ENCODE measurements at places on chromosomes 2 and 18. TPM values are rescaled to one million over a fixed set of nuclear protein-coding genes. Genes with fewer than 3 reads are reported as not detected.

Gene REG1A
- not detected for total RNA-seq

Gene FOXD4L1
- 0.17 TPM for total RNA-seq

GRCh38 chr2:235311044-235311443 is 182.8 kb upstream of the AGAP1 start:
- no peaks in the 10 kb centered on the region for H3K36me3 ChIP-seq
- peaks cover 5% of the 10 kb centered on the region for H3K27me3 ChIP-seq
- H3K27ac ChIP-seq: no peak overlapping the region

Gene MSGN1
- 0.42 TPM for total RNA-seq

Gene C1QL2
- total RNA-seq: not detected

Gene RGPD5
- total RNA-seq: 75.9 TPM

Gene APCDD1
- total RNA-seq: 0.15 TPM

GRCh38 chr2:80700961-80701360 is 396.4 kb upstream of the LRRTM1 start:
- no peak overlapping the region for H3K27ac ChIP-seq
- H3K4me3 ChIP-seq: no peak overlapping the region
- no peaks in the 10 kb centered on the region for H3K27me3 ChIP-seq
- no peaks in the 10 kb centered on the region for H3K4me1 ChIP-seq
- no peak for DNase-seq
- H3K36me3 ChIP-seq: no peaks in the 10 kb centered on the region

Gene UNC50
- 35.3 TPM for total RNA-seq

DNA sequence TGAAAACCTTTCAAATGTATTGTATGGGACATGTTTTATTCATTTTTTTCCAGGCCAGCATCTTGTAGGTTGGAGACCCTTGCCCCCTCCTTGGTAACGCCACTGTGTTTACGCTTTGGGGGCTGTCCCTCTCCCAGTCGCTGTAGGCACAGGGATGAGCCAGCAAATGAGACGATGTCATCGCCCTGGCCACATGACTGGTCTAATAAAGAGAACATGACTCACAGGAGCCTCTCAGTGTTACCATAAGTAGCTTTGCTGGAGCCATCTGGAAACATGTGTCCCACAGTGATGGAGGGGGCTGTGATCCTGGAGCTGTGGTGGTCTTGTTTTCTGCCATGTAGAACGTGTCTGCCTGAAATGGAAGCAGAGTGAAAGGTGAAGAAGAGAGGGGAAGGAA is 78.9 kb downstream of the CD8B2 start:
- DNase-seq: no peak
- H3K4me1 ChIP-seq: no peaks in the 10 kb centered on the region
- H3K27ac ChIP-seq: no peak overlapping the region
- H3K4me3 ChIP-seq: no peak overlapping the region
- H3K36me3 ChIP-seq: no peaks in the 10 kb centered on the region
- H3K27me3 ChIP-seq: peaks cover 6% of the 10 kb centered on the region

Gene GKN1
- not detected for total RNA-seq

DNA sequence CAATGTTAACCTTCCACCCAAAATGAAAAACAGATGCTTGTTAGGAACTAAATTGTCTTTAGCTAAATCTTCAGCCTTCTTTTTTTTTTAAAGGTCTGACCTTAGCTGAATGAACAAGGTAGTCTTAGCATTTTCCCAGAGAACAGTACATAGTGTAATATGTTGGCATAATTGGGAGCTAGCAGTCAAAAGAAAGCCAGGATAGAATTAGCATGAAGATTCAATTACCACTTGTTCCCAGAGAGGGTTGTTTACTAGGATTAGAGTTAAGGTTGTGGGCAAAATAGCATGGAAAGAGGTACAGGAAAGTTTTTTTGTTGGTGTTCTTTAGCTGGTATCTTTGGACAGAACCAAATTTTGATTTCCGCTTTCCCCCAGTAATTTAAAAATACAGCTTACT is 6.9 kb downstream of the CDH20 start:
- H3K4me3 ChIP-seq: no peak overlapping the region
- H3K27me3 ChIP-seq: peaks cover 16% of the 10 kb centered on the region
- no peak overlapping the region for H3K27ac ChIP-seq
- H3K4me1 ChIP-seq: no peaks in the 10 kb centered on the region

- H3K27me3 ChIP-seq: no peaks in the 10 kb centered on the region
- H3K4me1 ChIP-seq: no peaks in the 10 kb centered on the region
- H3K4me3 ChIP-seq: no peak overlapping the region
- H3K27ac ChIP-seq: no peak overlapping the region
- no peaks in the 10 kb centered on the region for H3K36me3 ChIP-seq
These were observed 318.9 kb downstream of the CNTNAP5 start for GRCh38 chr2:124343827-124344498.

Gene FIGN
- total RNA-seq: not detected

- no peak overlapping the region for H3K27ac ChIP-seq
- no peaks in the 10 kb centered on the region for H3K36me3 ChIP-seq
- no peak for DNase-seq
- no peaks in the 10 kb centered on the region for H3K27me3 ChIP-seq
- peaks cover 9% of the 10 kb centered on the region for H3K4me1 ChIP-seq
These were observed 422.1 kb downstream of the PARD3B start for GRCh38 chr2:204967199-204967960.

Gene WIPF1
- 293 TPM for total RNA-seq

- no peak for DNase-seq
- peaks cover 1% of the 10 kb centered on the region for H3K4me1 ChIP-seq
- peaks cover 23% of the 10 kb centered on the region for H3K36me3 ChIP-seq
- H3K27me3 ChIP-seq: no peaks in the 10 kb centered on the region
- H3K27ac ChIP-seq: no peak overlapping the region
These were observed 114.3 kb downstream of the DYM start for GRCh38 chr18:49345931-49346696.

Gene MPHOSPH10
- 47.8 TPM for total RNA-seq

Gene SEPTIN10
- 0.35 TPM for total RNA-seq

DNA sequence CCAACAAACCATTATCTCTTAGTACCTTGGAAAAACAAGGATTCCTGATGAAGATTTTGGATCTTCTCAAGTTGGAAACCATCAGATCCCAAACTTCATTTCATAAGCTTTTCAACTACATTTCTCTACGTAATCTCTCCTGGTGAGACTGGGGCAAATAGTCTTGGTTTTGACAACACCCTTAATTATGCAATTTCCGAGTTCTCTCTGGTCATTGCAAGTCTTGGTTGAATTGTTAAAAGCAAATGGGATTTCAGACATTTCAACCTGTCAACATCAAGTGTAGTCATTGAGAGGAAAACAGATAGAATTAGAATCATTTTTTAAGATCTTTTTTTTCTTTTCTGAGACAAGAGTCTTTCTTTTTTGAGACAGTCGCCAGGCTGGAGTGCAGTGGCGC is 26.2 kb downstream of the KLF7 start:
- peaks cover 14% of the 10 kb centered on the region for H3K36me3 ChIP-seq
- H3K4me1 ChIP-seq: peaks cover 72% of the 10 kb centered on the region
- H3K4me3 ChIP-seq: no peak overlapping the region

- H3K27ac ChIP-seq: no peak overlapping the region
- H3K36me3 ChIP-seq: peaks cover 16% of the 10 kb centered on the region
- no peak for DNase-seq
- H3K4me1 ChIP-seq: peaks cover 5% of the 10 kb centered on the region
These were observed 162.7 kb downstream of the CAMKMT start for GRCh38 chr2:44524347-44524926.

DNA sequence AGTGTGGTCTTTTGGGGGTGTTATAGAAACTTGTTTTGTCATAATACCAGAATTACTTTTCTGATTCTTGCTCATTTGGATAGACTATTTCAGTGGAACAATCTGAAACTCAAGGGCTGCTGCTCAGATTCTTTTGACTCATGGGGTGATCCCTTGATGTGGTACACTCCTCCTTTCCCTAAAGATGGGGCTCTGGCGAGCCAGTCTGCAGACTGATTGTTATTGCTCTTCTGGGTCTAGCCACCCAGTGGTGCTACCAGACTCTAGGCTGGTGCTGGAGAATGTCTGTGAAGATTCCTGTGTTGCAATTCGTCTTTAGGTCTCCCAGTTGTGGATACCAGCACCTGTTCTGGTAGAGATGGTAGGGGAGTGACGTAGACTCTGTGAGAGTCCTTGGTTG is 4.2 kb upstream of the MARS2 start:
- peaks cover 14% of the 10 kb centered on the region for H3K27me3 ChIP-seq
- H3K27ac ChIP-seq: no peak overlapping the region
- no peak overlapping the region for H3K4me3 ChIP-seq
- peaks cover 3% of the 10 kb centered on the region for H3K4me1 ChIP-seq
- peaks cover 2% of the 10 kb centered on the region for H3K36me3 ChIP-seq
- DNase-seq: no peak

- H3K27me3 ChIP-seq: peaks cover 15% of the 10 kb centered on the region
- no peaks in the 10 kb centered on the region for H3K36me3 ChIP-seq
- no peak for DNase-seq
- no peak overlapping the region for H3K27ac ChIP-seq
These were observed 17.1 kb upstream of the IL1R2 start for GRCh38 chr2:101974663-101975062.
